ENCODE measurements at places on chromosomes 11 and 22.

- DNase-seq, result peak; percentile 65
These were observed 1.2 kb downstream of the FAM89B start for GRCh38 chr11:65573391-65574079.

- DNase-seq, result no peak
These were observed 32.5 kb downstream of the MRGPRX2 start for GRCh38 chr11:19027829-19028595.

GRCh38 chr11:38543986-38544385 lies 1946.0 kb upstream of the RAG2 start:
- DNase-seq, result no peak

DNA sequence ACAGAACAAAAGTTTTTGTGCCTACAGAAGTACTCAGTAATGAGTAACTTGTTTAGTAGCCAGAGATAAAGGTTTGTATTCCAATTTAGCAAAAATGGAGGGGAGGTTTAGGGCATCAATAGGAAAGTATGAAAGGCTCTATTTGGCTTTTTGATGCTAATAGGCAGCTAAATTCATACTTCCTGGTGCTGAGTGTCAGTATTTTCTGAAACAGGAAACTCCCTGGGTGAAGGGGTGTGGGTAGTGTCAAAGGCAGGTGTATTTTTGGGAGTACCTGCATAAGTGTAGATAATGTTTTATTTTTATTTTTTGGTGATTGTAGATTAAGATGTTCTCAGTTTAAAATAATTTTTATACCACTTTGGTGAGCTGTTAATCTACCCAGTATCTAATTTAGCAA lies 29.3 kb upstream of the MMP7 start:
- no peak for DNase-seq

DNA sequence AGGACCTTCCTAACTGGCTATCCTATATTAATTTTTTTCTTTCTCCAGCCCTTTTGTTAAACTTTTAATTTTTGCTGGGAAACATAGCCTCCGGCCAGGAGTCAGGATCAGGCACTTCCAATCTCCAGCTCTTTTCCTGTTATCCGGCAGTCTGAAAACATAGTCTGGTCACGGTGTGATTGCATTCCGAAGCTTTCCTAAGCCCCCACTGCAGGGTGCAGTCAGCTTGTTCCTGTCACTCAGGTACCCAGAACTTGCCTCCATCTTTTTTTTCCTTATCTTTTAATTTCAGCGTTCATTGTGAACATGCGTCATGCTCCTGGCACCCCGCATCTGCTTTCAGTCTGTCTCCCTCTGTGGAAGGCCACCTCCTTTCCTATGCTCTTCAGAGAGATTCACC lies 59.4 kb downstream of the GRK3 start:
- DNase-seq, result no peak

Measured in NCI-H526 (cell line).